ENCODE measurements at places on chromosomes 11 and 22. TPM values are rescaled to one million over a fixed set of nuclear protein-coding genes. Genes with fewer than 3 reads are reported as not detected.

GRCh38 chr11:43941257-43941994, 1.0 kb upstream of the C11orf96 start:
- no peak for DNase-seq

GRCh38 chr11:131378931-131379330, 8.5 kb downstream of the NTM start:
- DNase-seq = no peak

Gene FOLR2
- 11.4 TPM for total RNA-seq

Gene CATSPERZ
- total RNA-seq = not detected

Gene FAU
- total RNA-seq = 1,355 TPM

DNA sequence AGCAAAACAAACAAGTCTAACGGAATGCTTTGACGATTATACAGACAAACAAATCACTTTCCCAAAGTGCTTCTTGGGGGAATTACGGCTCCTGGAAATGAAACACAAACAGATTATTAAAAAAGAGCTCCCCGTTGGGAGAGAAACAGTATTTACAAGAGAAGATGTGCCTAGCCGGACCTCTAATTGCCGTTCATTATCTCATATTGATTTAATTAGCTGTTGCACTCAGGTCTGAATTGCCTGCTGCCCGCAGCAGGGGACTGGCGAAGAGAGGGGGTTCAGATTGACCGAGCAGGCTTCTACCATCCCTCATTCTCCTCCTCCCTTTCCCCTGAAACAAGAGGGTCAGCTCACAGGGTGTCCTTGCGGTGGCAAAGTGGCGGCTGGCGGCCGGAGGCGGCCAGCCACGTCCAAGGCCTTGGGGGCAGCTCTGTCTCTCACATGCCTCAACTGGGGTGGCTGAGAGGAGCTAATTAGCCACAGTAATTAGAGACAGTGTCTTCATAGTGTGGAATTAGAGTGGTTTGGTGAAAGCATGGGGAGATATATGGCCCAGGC, 295.1 kb downstream of the MIAT start:
- DNase-seq = no peak

Measured in body of pancreas (tissue), 4 donors.